GM23248 (cell line): ENCODE measurements at places on chromosomes 12 and 14.

GRCh38 chr14:93999573-93999972 lies 2.5 kb downstream of the CCDC197 start:
- no peak for DNase-seq

DNA sequence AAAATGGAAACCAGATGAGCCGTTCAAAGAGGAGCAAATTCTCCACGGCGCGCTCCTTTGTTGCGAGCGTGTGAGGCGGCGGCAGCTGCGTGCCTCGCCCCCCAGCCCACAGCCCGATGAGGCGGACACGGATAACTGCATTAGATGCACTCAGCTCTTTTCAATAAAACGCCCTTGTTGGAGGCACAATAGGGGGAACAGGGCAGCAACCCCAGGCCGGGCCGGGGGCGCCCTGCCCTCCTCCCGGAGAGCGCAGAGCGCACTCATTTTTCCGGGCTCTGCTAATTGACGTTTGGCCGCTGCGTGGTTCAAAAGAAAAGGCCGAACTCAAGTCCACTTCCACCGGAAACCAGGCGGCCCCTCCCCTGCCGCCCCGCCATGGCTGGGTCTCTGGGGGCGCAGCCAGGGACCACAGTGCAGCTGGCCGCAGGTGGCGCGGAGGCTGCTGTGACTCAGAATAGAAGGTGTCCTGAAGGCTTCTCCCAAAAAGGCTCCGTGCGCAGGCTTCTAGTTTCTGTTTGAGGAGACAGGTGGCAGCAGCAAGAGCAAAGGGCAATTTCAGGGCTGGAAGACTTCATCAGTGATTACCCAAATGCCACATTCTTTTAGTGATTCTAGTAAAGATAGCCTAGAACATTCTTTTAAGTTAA lies 29.0 kb upstream of the SMOC1 start:
- DNase-seq, result no peak

GRCh38 chr12:121033625-121034349 lies 5.3 kb downstream of the OASL start:
- DNase-seq, result peak; percentile 78

- no peak for DNase-seq
Observed at GRCh38 chr12:130537051-130537450, 179.0 kb downstream of the RIMBP2 start.

DNA sequence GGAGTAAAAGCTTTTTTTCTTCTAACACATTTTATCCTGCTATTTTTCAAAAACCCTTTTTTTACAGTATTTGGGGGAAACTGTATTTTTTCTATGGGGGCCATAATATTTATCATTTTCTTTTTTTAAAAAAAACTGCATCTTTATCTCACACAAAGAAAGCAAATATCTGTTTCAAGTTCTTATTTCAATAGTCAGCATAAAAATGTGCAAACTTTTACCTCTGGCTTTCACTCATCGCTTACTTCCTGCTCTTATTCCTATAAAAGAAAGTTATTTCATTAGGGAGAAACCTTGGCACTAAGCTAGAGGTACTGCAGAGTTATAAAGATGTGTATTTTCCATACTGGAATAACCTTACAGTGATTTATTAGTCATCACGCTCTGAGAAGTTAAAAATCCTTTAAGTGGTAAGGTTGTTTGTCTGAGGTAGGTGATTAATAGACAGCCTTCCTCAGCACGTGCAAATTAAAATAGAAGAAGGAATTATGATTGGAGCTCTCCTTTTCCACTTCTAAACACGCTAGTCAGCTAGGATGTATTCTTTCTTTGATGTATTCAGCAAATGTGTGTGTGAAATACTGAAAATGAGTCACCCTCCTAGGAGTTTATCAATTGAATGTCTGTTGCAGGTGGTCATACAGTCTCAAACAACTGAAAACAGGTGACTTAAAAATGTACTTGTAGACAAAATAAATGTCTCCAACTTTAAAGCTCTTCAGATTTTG lies 461.0 kb downstream of the GXYLT1 start:
- DNase-seq, result no peak

DNA sequence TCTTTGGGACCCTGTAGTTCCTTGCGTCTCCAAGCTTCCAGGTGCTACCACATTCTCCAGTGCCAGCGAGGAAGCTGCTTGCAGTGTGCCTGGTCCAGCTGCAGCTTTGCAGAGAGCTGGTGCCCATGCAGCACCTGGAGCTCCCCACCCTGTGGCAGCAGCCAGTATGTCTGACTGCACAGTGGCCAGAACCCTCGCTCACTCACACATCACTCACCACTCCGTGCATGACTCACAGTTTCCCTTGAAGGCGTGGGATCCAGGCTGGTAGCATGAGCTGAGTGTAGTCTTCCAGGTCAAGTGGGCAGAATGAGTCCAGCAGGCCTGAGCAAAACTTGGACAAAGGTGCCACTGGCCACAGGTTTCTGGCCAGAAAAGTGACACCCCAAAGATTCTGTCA lies 33.6 kb downstream of the SDR9C7 start:
- peak; percentile 44 for DNase-seq

DNA sequence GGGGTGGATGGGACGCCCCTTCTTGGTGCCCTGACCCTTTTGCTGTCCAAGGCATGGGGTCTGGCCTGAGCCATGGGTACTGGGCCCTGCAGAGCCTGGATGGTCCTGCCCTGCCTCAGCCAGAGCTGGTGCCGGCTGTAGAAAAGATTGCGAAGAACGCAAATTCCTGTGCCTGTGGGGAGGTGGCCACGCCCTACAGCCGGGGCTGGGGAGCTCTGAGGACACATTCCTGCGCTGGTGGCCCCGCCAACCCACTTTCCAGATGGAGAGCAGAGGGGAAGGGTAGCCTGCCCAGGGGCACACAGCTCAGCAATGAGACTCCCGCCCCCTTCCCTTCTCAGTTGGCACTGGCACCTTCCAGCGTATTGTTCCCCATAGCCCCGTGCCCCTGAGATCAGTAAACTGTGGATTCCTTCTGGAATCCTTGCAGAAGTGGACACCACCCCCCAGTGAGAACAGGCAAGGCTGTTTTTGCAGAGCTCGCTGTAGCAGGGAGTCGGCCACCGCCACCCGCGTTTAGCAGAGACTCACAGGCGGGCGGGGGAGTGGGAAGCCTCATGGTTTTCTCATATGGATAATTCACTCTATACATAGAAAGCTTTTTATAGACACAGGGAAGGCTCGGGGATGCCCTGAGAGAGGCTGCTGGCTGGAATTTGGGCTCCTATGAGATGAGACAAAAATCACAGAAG lies 8.6 kb downstream of the INF2 start:
- no peak for DNase-seq

DNA sequence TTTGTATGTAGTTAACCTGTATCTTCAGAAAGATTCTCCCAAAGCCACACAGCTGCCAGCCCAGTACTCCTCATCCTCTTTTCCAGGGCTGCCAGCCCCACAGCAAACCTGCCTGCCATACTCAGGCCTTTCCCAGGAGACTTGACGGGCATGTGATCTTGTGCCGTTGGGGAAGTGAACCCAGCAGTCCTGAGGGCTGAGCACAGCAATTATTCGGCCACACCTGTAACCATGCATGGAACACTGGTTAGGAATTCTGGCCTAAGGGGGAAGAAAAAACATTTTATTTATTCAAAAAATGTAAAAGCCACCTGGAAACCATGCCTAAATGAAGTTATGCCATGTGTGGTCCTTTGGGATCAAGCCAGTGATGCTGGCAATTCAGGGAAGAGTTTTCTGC lies 145.3 kb downstream of the GRIN2B start:
- DNase-seq, result no peak

DNA sequence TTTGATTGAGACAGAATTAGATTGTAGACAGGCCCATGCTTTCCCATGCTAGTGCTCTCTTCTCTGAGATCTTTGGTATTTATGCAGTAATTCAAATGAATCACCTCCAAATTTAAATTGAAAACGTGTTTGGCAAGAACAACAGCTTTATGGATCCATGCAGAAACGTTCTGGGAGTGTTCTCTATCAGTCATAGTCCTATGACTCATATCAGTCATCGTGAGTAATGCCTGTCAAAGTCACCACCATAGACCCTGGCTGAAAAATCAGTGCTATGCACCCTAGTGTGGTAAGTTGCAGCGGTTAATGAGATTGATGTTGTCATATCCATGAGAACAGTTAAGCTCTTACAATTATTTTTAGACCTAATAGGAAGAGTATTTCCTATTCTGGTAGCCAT lies 90.1 kb upstream of the FOXG1 start:
- peak; percentile 5 for DNase-seq

GRCh38 chr14:34713681-34714319 lies 593 bp downstream of the CFL2 start:
- DNase-seq, result peak; percentile 91

GRCh38 chr12:68901551-68901950 lies 31.4 kb downstream of the CPM start:
- DNase-seq, result no peak

GRCh38 chr12:108507971-108508642 lies 7.0 kb upstream of the FICD start:
- DNase-seq, result peak; percentile 46

DNA sequence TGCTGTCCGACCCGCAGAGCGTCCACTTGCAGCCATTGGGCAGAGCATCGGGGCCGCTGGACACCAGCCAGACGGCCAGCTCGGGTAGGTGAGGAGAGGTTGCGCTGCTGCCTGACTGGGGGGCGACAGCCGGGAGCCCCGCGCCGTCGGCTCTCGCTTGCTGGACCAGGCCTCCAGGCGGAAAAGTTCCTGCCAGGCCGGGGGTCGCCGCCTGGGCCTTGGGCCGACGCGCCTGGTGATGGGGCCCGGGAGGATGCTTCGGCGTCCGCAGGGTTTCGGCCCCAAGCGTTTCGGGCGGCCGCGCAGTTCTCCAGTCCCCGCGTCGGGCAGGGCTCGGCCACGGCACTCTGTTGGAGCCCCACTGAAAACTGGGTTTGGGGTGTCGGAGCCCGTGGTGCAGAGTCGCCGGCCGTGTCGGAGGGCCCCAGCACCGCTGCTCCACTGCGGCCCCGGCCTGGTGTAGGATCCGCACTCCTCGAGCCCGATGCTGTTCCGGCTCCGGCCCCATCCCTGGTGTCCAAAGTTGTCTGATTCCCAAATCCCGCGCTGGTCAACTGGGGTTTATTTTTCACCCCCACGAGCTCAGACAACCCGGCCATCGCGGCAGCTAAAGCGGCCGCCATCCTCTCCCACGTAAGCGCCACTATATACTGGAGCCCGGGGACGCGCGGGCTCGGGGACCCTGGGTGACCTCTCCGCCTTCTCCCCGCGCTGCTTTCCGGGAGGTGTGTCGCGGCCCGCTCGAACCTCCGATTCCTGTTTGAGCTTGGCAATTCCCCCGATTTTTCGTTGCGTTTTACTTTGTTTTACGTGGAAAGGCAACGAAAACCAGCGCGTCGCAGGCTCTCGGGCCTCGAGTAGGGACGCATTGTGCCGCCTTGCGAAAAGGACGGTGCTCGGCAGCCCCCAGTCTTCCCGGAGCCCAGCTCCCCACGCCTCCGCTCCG lies 872 bp downstream of the VSX2 start:
- DNase-seq, result peak; percentile 35

DNA sequence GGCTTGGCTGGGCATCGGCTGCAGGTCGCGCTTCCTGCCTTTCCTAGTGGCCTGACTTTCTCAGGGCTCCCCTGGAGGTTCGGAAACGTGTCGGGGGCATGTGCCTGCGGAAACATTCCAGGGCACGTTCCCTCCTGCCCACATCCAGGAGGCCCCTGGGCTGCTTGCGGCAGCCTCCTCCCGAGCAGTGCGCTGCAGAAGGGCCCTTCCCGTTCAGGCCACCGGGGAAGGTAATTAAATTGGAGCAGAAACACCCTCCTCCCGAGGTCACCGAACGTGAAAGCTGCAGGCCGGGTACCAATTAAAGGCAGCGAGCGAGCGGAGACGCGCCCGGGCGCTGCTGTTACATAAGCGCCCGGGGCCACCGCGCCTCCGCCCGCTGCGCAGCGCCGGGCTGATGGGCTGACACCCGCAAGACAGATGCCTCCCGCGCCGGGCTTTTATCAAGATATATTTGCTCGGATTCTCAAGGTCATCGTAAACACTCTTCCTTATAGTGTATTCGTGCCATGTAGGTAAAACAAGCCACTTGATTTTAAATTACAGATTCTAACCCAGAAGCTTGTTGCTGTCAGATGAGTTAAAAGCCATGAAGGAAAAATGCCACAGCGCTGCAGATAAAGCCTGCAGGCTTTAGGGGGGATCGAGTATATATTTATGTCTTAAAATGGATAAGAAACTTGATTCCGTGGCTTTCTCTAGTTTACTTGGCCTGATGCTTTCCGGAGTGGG lies 31.4 kb downstream of the SSPN start:
- DNase-seq, result peak; percentile 56

- DNase-seq, result no peak
Observed at GRCh38 chr12:84888861-84889260, 23.7 kb downstream of the SLC6A15 start.

GRCh38 chr12:60114169-60114568 lies 518.3 kb downstream of the SLC16A7 start:
- no peak for DNase-seq

GRCh38 chr14:76486251-76486743 lies 110.4 kb downstream of the ESRRB start:
- no peak for DNase-seq

DNA sequence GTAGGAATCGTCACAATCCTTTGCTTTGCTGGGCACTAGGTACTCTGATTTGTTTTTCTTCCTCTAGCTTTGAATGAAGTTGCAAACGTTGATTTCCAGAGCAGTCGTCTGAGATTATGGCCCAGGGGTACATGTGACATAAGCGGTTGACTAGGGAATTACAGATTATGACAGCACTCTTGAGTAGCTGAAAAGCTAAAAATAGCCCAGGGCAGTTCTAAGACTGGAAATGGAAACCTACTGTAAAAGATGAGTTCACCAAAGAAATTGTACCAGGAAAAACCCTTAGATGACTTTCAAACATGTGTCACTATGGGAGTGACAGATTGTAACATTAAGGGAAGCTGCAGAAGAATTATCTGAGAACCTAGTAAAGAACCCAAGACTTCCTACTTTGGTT lies 108.5 kb downstream of the ANO6 start:
- DNase-seq, result peak; percentile 67

DNA sequence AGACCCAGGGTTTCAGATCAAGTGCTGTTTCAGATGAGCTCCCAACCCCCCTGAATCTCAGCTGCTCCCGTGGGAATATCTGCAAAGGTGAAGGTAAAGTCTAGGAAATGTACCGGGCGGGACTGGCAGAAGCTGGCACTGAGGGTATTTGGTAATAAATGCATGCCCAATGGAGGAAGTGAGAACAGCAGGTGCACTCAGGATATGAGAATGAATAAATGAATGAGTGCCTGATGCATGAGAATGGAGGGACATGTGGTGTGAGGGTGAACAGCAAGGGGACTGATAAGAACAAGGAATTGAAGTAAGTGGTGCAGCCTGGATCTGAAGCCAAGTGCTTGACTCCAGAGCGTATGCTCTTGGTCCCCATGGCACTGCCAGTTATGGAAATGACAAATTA lies 11.6 kb downstream of the RAPGEF3 start:
- no peak for DNase-seq

DNA sequence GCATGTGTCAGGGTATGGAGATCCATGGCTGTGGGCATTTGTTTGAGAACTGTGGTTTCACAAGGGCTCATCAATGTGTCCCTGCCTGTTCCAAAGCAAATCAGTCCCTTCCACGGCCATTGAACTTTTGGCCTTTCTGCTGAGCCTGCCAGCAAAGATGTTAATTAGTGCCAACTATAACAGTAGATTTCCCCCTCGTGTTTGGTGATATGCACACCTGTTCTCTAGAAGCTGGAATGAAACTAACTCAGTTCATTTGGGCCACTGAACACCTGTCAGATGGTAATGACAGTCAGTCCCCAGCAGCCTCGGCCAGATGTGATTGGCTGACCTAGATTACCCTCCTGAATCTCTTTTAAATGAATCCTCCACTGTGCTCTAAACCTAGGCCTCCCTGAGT lies 43.2 kb downstream of the IRAK3 start:
- DNase-seq, result no peak
